ENCODE measurements at places on chromosomes 7 and 10.

DNA sequence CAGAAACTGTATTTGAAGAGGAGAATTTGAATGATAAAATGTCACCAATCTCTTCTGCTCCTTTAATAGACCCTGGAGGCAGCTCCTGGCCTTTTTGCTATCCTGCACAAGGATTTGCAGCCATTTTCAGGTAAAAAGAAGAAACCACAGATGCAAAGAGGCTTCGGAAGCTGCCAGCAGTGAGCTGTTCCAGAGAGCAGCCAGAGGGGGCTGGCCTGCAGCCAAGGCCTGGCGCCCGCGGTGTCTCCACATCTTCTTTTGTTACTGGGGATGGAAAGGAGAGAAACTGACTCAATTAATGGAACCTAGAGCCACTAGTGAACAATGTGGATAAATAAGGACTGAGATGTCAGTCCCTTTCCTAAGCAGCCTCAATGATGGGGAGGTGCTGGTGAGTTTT, 23.9 kb upstream of the GPR26 start:
- no peaks in the 10 kb centered on the region for H3K4me1 ChIP-seq
- peak; percentile 79 for DNase-seq
- H3K27ac ChIP-seq, result no peak overlapping the region
- H3K27me3 ChIP-seq, result no peaks in the 10 kb centered on the region
- H3K36me3 ChIP-seq, result no peaks in the 10 kb centered on the region
- no peak overlapping the region for H3K4me3 ChIP-seq

GRCh38 chr10:72274213-72274729, 547 bp downstream of the DDIT4 start:
- peak overlapping the region; percentile 90 for H3K27ac ChIP-seq
- DNase-seq, result peak; percentile 88
- no peaks in the 10 kb centered on the region for H3K27me3 ChIP-seq
- peak overlapping the region; percentile 76 for H3K4me3 ChIP-seq
- H3K36me3 ChIP-seq, result peaks cover 16% of the 10 kb centered on the region

DNA sequence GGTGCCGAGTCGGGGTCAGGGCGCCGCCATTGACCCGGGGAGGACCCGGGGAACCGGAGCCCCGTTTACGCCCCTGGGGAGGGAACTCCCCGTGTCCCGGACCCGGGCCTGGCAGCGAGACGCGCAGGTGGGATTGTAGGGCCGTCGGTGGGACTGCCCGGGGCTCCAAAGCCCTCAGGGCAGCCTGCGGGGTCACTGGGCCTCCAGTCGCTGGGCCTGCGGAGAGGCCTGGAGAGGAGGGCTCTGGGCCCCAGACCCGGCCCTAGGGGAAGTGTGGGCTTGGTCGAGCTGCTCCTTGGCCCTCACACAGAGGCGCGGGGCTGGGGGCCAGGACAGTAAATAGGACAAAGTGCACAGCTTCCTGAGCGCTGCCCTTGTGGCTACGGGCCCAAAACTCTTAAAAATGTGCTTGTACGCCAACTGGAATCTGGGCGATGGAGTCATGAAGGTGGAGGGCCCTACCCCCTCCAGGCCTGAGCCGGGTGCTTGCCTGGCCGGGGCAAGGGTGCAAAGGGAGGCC, 657 bp downstream of the ECHDC3 start:
- H3K4me1 ChIP-seq, result peaks cover 16% of the 10 kb centered on the region
- H3K27ac ChIP-seq, result peak overlapping the region; percentile 88
- H3K4me3 ChIP-seq, result peak overlapping the region; percentile 27
- no peak for DNase-seq
- no peaks in the 10 kb centered on the region for H3K36me3 ChIP-seq

DNA sequence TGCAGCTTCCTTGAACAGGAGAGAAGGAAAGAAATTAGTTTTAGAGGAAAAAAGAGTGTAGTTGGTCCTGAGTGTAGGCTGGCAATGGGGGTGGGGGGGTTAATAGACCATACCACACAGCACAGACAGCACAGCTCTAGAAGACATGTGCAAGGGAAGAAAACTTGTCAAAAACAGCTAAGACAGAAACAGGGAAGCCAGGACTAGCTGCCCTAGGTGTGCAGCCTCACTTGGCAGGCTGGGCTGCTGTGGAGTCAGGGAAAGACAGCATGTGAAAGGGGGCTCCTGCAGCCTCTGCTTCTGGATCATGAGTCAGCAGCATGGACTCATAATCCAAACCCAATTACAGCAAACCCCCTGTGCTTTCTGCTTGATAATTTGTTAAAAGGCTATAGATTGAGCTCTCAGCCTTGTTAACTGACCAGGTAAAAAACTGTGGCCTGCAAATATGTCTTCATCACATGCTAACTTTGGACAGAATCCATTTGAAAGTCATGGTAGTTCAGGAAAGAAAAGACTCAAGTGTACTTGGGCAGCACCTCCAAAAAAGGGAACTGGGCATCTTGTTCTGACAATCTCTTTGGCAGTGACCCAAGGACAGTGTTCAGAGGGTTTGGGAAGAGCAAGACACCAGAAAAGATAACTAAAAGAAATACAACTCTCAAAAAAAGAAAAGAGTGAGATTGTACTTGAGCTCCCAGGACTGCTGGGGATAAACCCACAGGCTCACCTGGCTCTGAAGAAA, 142.2 kb upstream of the VWC2 start:
- H3K27me3 ChIP-seq, result no peaks in the 10 kb centered on the region
- no peaks in the 10 kb centered on the region for H3K4me1 ChIP-seq
- no peak overlapping the region for H3K4me3 ChIP-seq
- no peak overlapping the region for H3K27ac ChIP-seq

DNA sequence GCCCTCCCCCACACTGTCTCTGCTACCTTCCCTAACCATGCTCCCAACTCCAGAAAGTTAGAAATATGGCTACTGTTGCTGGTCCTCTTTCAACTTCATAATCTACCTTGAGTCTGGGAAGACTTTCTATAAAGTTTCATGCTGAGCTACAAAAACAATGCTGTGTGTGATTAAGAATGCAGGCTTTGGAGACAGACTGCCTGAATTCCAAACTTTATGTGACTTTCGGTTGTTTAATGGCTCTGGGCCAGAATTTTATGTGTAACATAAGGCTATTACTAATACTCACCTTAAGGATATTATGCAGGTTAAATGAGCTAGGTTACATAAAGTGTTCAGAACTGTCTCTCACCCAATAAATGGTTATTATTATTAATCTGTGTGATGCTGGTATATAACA, 19.1 kb downstream of the BET1 start:
- no peak overlapping the region for H3K27ac ChIP-seq
- DNase-seq, result no peak
- H3K4me1 ChIP-seq, result no peaks in the 10 kb centered on the region
- no peak overlapping the region for H3K4me3 ChIP-seq

- no peak overlapping the region for H3K4me3 ChIP-seq
- no peaks in the 10 kb centered on the region for H3K36me3 ChIP-seq
- H3K4me1 ChIP-seq, result peaks cover 2% of the 10 kb centered on the region
- H3K27ac ChIP-seq, result peak overlapping the region; percentile 20
- DNase-seq, result no peak
- no peaks in the 10 kb centered on the region for H3K27me3 ChIP-seq
These were observed 355.6 kb downstream of the RNLS start for GRCh38 chr10:88227342-88228018.

DNA sequence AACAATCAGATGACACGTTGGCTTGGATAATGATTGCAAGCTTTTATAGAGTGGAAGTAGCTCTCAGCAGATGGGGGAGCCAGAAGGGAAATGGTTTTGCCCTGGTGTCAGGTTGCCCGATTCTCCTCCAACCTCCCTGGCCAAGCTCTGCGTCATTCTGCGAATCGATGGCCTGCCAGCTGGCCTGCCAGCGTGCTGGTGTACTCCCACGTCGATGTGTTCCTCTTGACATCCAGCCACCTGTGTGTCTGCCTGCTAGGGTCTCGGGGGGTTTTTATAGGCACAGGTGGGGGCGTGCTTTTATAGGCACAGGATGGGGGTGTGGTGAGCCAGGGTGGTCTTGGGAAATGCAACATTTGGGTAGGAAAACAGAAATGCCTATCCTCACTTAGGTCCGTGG, 4.6 kb downstream of the NET1 start:
- H3K4me1 ChIP-seq, result peaks cover 10% of the 10 kb centered on the region
- no peaks in the 10 kb centered on the region for H3K27me3 ChIP-seq
- DNase-seq, result no peak

DNA sequence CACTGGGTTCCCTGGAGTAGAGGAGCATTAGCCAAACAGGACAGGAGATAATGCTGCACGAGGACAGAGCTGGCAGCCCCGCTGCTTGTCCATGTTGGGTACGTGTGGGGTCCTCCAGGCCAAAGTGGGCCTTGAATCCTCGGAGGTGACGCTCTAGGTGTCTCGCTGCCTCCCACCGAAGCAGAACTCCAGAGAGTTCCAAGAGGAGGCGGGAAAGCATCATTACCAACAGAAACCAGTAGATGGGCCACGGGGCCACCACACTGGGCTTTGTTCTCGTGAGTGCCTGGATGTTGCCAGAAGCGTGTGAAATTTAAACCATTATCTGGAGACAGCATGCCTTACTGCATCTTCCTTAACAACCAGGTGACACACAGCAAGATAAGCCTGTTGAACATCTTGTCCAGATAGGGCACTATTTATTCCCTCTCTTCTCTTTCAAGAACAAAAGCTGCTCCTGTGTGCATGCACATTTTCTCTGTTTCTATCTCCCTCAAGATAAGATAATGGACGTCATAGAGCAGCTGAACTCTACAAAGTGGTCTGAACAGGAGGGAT, 56.8 kb downstream of the TNS3 start:
- no peak overlapping the region for H3K27ac ChIP-seq
- peaks cover 4% of the 10 kb centered on the region for H3K4me1 ChIP-seq
- no peaks in the 10 kb centered on the region for H3K27me3 ChIP-seq
- H3K36me3 ChIP-seq, result peaks cover 10% of the 10 kb centered on the region

DNA sequence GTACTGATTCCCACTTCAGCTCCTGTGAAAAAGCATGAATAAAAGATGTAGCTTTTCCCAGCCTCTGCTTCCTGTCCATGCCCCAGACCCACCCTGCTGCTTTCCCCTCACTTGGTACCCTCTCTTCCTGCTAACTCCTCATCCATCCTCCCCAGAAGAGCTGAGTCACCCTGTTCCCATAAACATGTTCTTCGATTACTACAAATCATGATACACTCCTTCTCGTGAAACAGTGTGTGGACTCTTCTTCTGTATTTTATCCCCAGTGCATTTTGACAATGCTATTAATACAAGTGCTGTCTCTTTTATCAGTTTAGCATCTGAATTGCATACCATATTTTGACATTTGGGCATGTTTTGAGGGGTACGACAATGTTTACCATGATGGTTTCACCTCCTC, 45.8 kb upstream of the SORBS1 start:
- H3K4me3 ChIP-seq, result no peak overlapping the region
- no peak overlapping the region for H3K27ac ChIP-seq
- H3K27me3 ChIP-seq, result no peaks in the 10 kb centered on the region
- no peaks in the 10 kb centered on the region for H3K4me1 ChIP-seq
- no peak for DNase-seq
- peaks cover 12% of the 10 kb centered on the region for H3K36me3 ChIP-seq

- no peak overlapping the region for H3K27ac ChIP-seq
- no peaks in the 10 kb centered on the region for H3K27me3 ChIP-seq
- DNase-seq, result no peak
- no peaks in the 10 kb centered on the region for H3K4me1 ChIP-seq
- no peaks in the 10 kb centered on the region for H3K36me3 ChIP-seq
- no peak overlapping the region for H3K4me3 ChIP-seq
These were observed 27.3 kb downstream of the BAMBI start for GRCh38 chr10:28704464-28705161.

DNA sequence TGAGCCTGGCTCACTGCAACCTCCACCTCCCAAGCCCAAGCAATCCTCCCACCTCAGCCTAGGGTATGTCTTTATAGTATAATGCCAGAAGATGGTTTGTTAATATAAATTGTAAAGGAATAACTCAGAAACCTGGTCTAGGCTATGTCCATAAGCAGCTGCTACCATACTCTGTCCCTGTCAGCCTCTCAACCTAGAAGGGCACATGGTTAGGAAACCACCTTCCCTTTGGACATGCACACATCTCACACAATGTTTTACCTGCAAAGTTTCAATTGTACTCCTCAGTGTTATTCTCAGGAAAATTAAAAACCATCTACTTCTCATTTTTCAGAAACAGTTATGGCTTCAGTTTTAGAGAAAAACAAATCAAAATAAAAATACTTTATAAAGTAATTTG, 40.1 kb downstream of the ARHGAP21 start:
- H3K27me3 ChIP-seq, result no peaks in the 10 kb centered on the region
- H3K4me3 ChIP-seq, result no peak overlapping the region
- peaks cover 3% of the 10 kb centered on the region for H3K4me1 ChIP-seq
- H3K27ac ChIP-seq, result no peak overlapping the region
- no peaks in the 10 kb centered on the region for H3K36me3 ChIP-seq

GRCh38 chr10:58281092-58281752, 12.3 kb downstream of the CISD1 start:
- H3K4me1 ChIP-seq, result peaks cover 4% of the 10 kb centered on the region
- no peaks in the 10 kb centered on the region for H3K27me3 ChIP-seq
- H3K36me3 ChIP-seq, result no peaks in the 10 kb centered on the region
- no peak overlapping the region for H3K27ac ChIP-seq
- no peak for DNase-seq

- DNase-seq, result no peak
- no peak overlapping the region for H3K27ac ChIP-seq
- H3K4me3 ChIP-seq, result no peak overlapping the region
These were observed 108.3 kb downstream of the MAPK8 start for GRCh38 chr10:48414778-48415177.

GRCh38 chr7:33905389-33906032, at the start of gene BMPER:
BMPER (plus strand) TSS chr7:33905539; CDS start chr7:33905614, 75 bp downstream.
- H3K4me3 ChIP-seq, result peak within 1 kb of the TSS; percentile 68
- DNase-seq, result peak; percentile 85
- H3K36me3 ChIP-seq, result no peaks in the 10 kb centered on the region
- no peaks in the 10 kb centered on the region for H3K27me3 ChIP-seq

DNA sequence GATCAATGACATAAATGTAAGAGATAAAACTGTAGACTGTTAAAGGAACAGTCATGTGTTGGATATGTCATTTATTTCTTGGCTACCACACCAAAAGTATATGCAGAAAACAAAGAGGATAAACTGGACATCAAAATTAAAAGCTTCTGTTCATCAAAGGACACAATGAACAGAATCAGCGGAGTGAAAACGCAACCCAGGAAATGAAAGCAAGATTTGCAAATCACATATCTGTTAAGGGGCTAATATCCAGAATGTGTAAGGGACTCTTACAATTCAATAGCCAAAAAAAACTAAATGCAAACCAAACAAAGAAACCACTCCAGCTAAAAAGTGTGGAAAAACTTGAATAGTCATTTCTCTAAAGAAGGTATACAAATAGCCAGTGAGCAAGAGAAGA, 164.3 kb downstream of the ZMYND11 start:
- H3K4me3 ChIP-seq, result no peak overlapping the region
- H3K4me1 ChIP-seq, result no peaks in the 10 kb centered on the region
- no peaks in the 10 kb centered on the region for H3K36me3 ChIP-seq
- no peak overlapping the region for H3K27ac ChIP-seq

DNA sequence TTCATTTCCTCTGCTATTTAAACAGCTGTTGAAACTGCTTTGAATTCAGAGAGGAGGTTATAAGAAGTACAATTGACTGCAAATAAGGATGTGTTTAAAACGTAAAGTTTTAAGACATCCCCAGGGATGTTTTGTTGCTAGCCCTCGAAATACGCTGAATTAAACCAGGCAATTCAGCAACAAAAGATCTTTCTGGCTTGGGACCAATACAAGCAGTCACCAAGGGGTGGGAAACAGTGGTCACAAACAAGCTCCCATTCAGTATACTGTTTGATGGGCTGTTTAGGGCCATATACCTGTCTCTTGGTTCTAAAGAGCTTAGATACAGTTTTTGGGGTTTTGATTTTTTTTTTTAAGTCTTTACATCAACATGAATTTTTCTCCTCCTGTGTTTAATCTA, 446.3 kb upstream of the POT1 start:
- no peaks in the 10 kb centered on the region for H3K36me3 ChIP-seq
- no peak for DNase-seq
- no peaks in the 10 kb centered on the region for H3K4me1 ChIP-seq
- no peak overlapping the region for H3K27ac ChIP-seq
- no peaks in the 10 kb centered on the region for H3K27me3 ChIP-seq

Measured in upper lobe of left lung (tissue), 6 donors.